ENCODE measurements at places on chromosomes 1 and 21.

GRCh38 chr1:229661022-229661877 lies 35.2 kb downstream of the URB2 start:
- DNase-seq = no peak

GRCh38 chr1:232553050-232553754 lies 76.7 kb downstream of the SIPA1L2 start:
- no peak for DNase-seq

DNA sequence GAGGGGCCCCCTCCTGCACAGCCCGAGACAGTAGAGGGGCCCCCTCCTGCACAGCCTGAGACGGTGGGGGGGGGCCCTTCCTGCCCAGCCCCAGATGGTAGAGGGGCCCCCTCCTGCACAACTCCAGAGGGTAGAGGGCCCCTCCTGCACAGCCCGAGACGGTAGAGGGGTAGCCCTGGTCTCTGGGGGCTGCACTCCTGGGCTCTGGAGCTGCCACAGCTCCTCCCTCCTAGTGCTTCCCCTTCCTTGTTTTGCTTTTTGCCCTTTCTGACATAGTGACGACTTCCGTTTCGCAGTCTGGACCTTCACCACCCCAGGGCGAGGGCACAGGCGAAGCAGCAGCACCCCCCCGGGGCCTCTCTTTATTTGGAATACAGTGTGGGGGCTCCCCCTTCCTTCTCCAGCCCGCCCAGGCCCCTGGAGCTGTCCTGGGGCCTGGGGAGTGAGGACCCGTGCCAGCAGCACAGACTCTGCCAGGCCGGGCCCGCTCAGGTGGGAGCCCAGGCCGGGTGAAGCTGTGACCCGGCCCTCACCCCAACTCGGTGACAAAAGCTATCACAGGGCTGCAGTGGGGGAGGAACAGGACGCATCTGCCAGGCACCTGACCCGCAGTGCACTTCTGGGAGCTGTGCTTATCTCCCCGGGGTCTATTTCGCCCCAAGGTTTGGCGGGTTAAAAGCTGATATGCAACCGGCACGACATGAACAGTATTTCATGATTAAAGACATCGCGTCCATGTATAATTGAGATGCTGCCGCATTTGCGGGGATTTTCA lies 1.1 kb upstream of the PRXL2B start:
- peak; percentile 23 for DNase-seq

GRCh38 chr1:183251959-183252450 lies 65.9 kb downstream of the LAMC2 start:
- no peak for DNase-seq

DNA sequence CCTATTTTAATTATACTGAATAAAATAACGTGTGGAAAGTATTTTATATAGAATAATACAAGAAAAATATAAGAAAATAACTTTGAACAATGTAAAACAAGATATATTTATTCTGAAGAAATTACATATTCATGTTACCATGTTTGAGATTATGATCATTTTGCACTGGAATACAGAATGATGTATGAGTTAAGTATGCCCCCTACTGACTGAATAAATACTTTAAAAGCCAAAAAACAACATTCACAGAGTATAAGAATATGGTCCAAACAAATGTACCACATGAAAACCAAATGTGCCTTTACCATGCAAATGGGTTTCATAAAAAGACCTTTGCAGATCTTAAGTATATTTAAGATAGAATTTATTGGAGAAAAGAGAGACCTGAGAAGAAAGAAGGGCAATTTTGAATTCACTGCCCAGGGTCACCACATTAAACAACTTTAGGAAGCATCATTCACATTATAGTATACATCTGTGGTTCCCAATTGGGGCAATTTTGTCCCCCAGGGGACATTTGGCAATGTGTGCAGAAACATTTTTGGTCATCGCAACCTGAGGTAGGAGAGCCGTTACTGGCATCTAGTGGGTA lies 136.6 kb upstream of the GFI1 start:
- peak; percentile 7 for DNase-seq

DNA sequence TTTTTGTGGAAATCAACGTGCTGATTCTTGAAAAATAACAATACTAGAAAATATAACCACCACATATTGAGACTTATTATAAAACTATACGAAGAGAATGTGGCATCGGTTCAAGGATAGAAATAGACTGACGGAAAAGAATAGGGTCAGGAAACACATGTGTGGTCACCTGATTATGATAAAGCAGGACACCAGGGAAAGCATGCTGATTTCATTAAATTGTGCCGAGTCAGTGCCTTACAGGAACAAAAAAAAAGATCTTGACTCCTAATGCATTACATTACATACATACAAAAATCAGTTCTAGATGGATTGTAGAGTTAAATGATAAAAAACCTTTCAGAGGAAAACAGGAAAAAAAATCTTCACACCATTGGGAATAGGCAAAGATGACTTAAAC lies 43.5 kb upstream of the SERPINC1 start:
- no peak for DNase-seq

- no peak for DNase-seq
These were observed 63.2 kb downstream of the PRKAB2 start for GRCh38 chr1:147109041-147109440.

DNA sequence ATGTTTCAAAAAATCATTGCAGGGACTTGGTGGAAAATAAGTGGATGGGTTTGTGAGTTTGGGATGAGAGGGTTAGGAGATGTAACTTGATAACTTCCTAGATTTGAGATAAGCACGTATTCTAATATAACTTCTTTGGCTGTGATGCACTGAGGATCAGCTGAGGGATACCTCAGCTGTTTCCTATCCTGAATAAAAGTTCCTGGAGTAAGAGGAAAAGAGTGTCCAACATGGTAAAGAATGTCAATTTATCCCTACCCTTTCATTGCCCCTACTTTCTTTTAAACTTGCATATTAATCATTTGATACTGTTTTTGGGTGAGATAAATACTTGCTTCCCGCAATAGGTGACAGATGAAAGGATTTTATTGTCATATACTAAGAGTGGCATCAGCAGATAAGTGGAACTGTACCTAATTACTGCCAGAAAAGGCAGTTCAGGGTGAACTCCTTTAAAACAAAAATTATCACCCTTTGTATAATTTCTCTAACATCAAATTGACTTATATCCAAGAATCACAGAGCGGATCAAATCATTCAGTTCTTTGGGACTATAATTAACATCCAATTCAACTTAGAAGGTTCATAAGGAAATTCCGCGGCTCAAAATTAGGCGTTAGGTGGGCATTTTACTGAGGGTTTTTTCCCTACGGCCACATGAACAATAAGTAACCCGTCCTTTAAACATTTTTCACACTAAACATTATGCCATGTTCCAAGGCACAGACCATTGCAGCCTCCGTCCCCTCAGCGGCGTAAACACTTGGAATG lies 1.4 kb upstream of the SUCO start:
- DNase-seq = no peak

GRCh38 chr1:217322834-217323233 lies 308.1 kb downstream of the GPATCH2 start:
- DNase-seq = no peak

GRCh38 chr1:83086346-83086745 lies 912.6 kb downstream of the TTLL7 start:
- DNase-seq = no peak

GRCh38 chr1:198681252-198681651 lies 42.4 kb downstream of the PTPRC start:
- peak; percentile 4 for DNase-seq
